Iris pigment epithelial cell (primary cell): ENCODE measurements at places on chromosomes 5 and 9.

DNA sequence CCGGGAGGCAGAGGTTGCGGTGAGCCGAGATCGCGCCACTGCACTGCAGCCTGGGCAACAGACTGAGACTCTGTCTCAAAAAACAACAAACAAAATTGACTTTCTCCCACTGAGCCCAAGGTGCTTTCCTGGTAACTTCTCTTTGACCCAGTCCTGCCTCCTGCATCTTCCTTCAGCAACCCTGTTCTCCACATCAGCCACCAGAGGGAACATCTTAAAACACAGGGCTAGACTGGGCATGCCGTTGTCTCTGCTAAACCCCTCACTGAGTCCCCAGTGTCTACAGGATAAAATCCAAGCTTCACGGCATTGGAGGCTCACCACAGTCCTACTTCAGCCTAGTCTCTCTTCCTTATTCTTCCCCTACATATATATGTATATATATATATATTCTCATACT, 39.8 kb upstream of the KCNMB1 start:
- DNase-seq: peak; percentile 20

DNA sequence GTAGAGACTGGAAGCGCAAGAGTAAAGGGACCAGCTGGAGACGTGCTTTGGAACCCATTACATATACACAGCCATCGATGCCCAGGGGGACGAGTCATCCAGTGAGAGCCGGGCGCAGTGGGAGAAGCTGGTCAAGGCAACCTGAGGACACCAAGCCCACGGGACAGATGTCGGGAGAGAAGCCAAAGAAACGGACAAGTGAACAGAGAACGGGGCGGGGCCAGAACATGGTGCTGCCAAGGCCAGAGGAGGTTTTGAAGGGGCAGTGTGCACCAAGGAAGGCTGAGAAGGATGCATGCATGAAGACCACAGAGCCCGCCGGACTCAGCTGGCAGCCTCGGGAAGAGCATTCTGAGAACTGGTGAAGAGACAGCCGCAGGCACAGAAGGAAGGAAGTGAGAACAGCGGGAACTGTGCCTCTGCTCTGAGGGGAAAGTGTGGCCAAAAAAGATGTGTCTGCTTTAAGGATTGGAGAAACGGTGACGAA, 20.3 kb downstream of the CAMSAP1 start:
- no peak for DNase-seq

DNA sequence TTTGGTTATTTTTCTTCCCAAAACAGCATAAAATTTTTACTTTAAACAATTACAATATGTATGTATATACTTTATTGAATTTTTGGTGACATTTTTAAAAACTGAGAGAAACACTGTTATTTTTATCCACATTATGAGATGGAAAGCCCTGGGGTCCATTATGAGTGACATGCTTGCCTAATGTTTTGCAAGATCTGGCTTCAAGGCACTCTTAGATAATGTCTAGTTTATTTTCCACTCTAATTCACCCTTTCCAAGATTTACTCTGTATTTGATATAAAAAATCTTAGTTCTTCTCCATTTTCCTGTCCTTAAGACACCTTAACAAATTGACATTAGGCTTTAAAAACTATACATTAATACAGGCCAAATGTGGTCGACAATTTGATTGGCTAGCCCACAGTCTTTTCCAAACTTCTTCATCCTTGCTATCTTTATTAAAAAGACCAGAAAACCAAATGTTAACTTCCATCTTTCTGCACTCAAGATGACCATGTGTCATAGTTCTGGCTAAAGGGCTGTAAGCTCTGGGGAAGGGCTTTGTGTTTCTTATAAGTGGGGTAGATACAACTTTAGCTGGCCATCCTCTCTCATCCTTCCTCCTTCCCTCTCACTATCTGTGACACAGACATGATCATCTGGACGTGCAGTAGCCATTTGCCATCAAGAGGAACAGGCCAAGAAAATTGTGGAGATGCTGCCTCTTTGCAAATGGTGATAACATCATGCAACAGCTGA, 561.1 kb downstream of the PDE4D start:
- no peak for DNase-seq

DNA sequence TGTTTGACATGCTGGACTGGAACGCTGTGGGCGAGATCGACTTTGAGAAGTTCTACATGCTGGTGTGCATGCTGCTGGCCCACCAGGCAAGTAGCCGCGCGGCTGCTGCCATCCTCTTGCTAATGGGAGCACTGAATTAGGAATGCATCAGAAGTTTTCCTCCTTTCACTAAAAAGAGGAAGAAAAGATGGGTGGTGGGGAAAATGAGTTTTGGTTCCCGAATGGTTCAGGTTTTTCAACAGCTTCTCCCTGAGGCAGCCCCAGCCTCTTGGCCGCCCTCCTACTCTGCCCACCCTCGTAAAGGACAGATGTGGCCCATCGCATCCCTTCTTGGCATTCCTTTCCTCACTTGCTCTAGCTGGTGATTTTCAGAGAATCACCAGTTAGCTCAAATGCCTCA, 5.5 kb downstream of the EFCAB9 start:
- DNase-seq: no peak

DNA sequence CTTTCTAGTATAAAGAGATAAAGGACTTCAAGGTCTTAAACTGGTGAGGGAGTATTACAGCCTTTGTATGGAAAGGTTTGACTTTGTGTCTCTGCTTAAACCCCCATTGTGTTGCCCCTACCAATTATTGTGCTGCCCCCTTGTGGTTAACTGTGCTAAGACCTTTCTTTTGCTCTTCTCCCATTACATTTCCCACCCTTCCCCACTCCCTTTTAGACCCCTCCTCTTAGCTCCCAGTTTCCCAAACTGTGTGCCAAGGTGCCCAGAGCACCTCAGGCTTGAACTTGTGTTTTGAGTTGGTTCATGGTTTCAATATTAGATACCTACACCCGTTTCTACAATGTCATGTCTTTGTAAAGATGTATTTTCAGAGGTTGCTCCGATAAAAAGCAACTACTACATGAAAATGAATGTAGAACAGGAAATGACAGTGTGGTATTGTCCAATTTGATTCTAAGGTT, 2.9 kb downstream of the JAK2 start:
- peak; percentile 68 for DNase-seq

DNA sequence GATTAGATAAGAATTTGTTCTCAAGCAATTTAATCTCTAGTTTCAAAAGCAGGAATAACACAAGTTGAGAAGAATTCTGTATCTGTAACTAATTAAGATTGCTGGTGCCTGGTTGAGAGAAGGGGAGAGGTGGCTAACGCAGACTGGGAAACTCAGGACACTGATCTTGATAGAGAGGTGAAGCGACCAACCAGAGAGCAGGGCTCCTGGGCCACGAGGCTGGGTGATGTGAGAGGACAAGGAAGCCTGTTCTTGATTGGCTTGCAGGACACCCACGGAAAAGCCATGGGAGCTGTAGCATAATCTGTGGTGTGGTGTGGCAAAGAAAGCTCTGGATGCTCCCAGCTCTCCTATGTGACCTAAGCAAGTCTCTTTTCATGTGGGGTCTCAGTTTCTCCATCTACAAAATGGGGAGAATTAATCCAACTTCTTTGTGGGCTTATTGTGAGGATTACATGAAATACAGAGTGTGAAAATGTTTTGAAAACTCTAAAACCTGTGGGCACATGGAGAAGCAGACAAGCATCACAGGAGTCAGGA, 594.1 kb upstream of the BRINP1 start:
- peak; percentile 83 for DNase-seq

DNA sequence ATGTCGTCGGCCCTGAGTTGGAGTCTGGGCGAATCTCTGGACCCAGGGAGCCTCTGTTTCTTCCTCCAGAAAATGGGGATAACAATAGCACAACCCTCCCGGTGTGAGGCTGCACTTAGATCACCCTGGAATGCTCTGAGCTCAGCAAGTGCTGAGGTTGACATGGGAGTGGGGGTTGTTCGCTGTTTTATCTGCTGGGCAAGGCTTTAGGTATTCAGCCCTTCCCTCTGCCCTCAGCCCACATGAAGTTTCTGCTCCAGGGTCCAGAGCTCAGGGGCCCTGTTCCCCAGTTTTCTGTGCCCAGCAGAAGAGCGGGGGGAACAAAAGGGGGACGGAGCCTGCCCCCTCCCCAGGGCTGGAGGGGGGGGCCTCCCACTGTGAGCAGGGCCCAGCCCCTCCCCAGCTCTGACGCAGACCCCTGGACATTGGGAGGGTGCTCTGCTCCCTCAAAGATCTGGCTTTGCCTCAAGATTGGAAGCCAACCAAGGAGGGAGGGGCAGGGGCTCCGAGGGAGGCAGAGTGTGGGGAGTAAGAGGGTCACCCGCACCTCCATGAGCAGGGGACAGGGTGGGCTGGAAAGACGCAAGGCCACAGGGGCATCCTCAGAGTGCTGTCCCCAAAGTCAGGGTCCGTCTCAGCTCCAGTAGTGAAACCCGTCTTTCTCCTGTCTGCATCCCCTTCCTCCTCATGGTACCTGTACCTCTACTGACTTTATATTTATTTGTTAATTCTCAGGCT, 215.6 kb downstream of the C9orf50 start:
- DNase-seq: peak; percentile 59

DNA sequence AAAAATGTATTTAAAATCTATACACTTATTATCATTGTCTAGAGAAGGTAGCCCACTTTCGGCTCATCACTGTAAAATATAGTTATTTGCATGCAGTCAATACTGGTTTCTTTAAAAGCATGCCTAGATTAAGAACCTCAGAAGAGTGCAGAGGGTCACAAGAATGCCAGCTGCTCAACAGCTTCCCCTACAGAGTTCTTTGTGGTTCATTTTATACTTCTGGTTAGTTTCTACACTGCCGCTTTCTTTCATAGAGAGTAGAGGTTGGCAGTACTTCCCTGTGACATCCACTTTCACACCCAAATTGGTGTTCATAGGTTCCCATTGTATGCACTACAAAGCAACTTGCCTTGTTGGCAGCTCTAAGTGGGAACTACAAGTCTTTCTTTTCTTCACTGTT, 137.3 kb downstream of the KIAA0825 start:
- no peak for DNase-seq

- no peak for DNase-seq
These were observed 892.2 kb upstream of the ACO1 start for GRCh38 chr9:31492229-31492628.

GRCh38 chr5:157400741-157401495, 59.1 kb upstream of the NIPAL4 start:
- peak; percentile 49 for DNase-seq

GRCh38 chr9:136059321-136059791, 35.7 kb downstream of the NACC2 start:
- no peak for DNase-seq

GRCh38 chr5:101991486-101991885, 304.6 kb downstream of the SLCO4C1 start:
- no peak for DNase-seq

GRCh38 chr5:107457138-107457537, 213.6 kb downstream of the EFNA5 start:
- no peak for DNase-seq

DNA sequence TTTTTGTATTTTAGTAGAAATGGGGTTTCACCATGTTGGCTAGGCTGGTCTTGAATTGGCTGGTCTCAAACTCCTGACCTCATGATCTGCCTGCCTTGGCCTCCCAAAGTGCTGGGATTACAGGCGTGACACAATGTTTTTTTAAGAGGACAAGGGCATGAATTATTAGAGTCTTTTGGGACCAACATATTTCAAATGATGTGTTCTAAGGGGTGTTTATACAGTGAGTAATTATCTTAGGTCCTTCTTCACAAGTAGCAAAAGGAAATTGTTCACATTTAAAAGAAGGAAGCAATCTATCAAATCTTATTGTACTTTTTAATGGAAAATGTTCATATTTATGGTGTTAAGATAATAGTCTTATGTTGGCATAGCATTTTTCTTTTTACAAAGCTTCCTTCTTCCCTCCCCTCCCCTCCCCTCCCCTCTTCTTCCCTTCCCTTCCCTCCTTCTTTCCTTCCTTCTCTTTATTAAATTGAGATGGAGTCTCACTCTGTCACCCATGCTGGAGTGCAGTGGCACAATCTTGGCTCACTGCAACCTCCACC, 6.7 kb downstream of the GNG10 start:
- no peak for DNase-seq

DNA sequence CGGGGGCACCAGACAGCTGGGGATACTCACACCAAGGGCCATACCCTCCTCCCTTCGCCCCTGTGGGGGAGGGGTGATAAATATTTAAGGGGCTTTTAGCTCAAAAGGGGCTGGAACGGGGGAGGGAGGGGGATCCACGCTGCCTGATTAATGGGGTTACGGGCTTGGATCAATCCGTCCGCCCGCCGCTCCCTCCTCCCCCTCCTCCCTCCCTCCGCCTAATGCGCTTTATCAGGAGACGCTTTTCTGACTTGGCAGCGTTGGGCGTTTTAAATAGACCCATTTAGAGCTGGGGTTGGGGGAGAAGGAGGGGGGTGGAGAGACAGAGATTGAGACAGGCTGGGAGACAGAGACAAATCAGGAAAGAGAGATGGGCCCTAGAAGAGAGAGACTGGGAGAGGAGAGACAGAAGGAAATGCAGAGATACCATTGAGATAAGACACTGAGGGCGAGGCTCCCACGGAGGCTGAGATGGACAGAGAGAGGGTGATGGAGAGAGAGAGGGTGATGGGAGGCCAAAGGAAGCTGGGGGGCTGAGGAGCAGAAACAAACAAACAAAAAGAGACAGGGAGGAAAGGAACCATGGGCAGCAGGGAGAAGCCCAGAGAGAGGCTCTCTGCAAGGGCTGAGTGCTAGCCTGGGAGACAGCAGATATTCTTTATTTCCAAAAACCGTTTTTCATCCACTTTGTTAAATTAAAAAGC, 10.3 kb downstream of the CNTFR start:
- DNase-seq: no peak

- no peak for DNase-seq
These were observed 507.6 kb downstream of the SPATA31D1 start for GRCh38 chr9:82495884-82496777.

DNA sequence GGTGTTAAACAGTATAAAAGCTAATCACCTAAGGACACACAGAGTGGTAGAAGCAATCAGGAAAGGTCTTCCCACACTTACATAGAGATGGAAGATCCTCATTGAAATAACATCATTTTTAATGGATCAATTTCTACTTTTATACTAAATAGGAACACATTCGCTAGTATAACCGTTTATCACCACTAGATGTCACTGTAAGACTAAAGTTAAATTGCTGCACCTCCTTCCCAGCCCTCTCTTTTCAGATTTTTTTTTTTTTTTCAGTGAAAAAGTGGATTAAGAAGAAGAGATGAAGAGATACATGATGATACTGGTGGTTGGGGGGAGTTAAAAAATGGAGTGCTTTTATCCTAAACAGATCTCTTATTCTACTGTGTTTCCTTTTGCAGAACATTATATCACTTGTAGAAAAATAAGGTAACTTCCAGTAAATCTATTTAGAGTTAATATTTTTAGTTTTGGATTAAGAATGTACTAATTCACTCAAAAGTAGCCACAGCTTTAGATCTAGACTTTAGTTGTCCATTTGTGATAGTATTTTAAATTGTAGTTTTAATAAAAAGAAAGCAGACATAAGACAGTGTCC, 116.9 kb upstream of the ARRDC3 start:
- DNase-seq: peak; percentile 51

- DNase-seq: no peak
These were observed 18.9 kb downstream of the FNBP1 start for GRCh38 chr9:130023994-130024596.

- DNase-seq: no peak
These were observed 308.6 kb upstream of the RGMB start for GRCh38 chr5:98464737-98465330.

- peak; percentile 45 for DNase-seq
These were observed 68.3 kb downstream of the HMGCR start for GRCh38 chr5:75405296-75405695.
